CD4-positive, alpha-beta memory T cell (primary cell): ENCODE measurements at places on chromosomes 1 and 21. TPM values are rescaled to one million over a fixed set of nuclear protein-coding genes. Genes with fewer than 3 reads are reported as not detected.
A peak's percentile ranks its signal among the peaks of the same experiment; 100 is the strongest.

GRCh38 chr1:40057310-40058030 is 16.9 kb downstream of the CAP1 start:
- no peaks in the 10 kb centered on the region for H3K27me3 ChIP-seq
- H3K4me3 ChIP-seq: no peak overlapping the region
- H3K36me3 ChIP-seq: peaks cover 33% of the 10 kb centered on the region
- H3K4me1 ChIP-seq: peaks cover 93% of the 10 kb centered on the region
- peak overlapping the region; percentile 63 for H3K27ac ChIP-seq
- no peak for DNase-seq

DNA sequence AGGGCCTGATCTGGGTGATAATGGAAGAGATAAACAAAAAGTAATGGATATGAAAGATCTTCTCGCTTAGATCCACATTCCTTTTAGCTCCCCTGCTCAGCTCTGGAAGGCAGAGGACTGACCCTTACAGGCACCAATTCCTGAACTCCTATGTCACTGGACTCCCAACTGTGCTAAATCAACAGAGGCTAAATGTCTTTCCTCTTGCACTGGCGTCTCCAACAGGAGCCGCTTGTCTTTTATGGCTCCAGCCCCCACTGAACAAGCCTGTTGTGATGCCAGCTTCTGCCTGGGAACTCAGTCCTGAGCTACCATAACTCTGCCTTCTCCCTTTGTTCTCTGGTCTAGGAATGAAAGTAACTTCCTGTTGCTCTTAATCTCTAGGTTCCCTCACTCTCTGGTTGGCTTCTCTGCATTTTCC is 142.1 kb upstream of the COL11A1 start:
- no peak for DNase-seq
- no peak overlapping the region for H3K27ac ChIP-seq
- no peaks in the 10 kb centered on the region for H3K27me3 ChIP-seq
- no peaks in the 10 kb centered on the region for H3K36me3 ChIP-seq
- H3K4me3 ChIP-seq: no peak overlapping the region

- no peak within 1 kb of the TSS for H3K27ac ChIP-seq
- H3K4me3 ChIP-seq: no peak within 1 kb of the TSS
- no peaks in the 10 kb centered on the region for H3K36me3 ChIP-seq
- DNase-seq: no peak
Observed at GRCh38 chr1:192635939-192636338, at the start of gene RGS13. RGS13 (plus strand) TSS chr1:192636147; CDS start chr1:192644335, 8,188 bp downstream.

- no peak for DNase-seq
- H3K27ac ChIP-seq: no peak overlapping the region
- no peaks in the 10 kb centered on the region for H3K36me3 ChIP-seq
- no peak overlapping the region for H3K4me3 ChIP-seq
Observed at GRCh38 chr21:34691390-34692032, 22.7 kb downstream of the CLIC6 start.

DNA sequence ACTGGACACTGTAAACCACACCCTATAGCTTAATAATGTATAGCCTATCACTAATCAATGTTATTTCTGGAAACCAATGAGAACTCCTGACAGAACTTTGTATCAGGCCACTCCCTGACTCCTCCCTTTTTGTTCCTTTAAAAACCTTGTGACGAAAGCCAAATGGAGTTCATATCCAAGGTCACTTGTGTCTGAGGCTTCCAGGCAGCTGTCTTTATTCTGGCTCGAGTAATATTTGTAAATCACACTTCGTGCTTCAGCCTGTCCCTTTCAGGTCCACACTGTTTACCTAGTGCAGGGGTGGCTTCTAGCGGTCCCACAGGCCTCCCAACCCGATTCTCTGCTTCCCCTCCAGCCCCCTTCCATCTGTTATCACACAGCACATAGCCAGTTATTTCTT is 16.2 kb upstream of the CAPN9 start:
- no peak overlapping the region for H3K4me3 ChIP-seq
- no peak overlapping the region for H3K27ac ChIP-seq
- H3K27me3 ChIP-seq: no peaks in the 10 kb centered on the region
- no peaks in the 10 kb centered on the region for H3K36me3 ChIP-seq

- H3K4me3 ChIP-seq: peak overlapping the region; percentile 74
- peaks cover 19% of the 10 kb centered on the region for H3K4me1 ChIP-seq
- no peaks in the 10 kb centered on the region for H3K36me3 ChIP-seq
- DNase-seq: no peak
Observed at GRCh38 chr1:112395256-112395820, 676 bp upstream of the CTTNBP2NL start.

- H3K4me1 ChIP-seq: no peaks in the 10 kb centered on the region
- no peaks in the 10 kb centered on the region for H3K36me3 ChIP-seq
- no peak for DNase-seq
- H3K27me3 ChIP-seq: no peaks in the 10 kb centered on the region
Observed at GRCh38 chr1:219682788-219683187, 69.9 kb upstream of the ZC3H11B start.

DNA sequence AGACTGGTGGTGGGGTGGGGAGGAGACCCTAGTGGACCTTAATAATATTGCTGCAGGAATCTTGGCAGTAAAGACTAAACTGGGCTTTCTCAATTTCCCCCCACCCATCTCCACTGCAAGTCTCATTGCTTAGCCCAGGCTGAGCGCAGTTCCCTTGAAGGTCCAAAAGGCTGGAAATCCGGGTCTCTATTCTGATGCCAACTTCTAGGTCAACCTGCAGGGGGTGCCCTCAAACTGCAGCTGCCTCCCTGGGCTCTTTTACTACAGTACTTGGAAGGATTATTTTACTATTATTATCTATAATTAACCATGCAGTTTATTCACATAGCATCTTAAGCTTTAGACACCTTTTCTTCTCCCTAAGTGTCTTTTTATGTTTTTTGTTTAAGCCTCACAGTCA is 85.4 kb upstream of the WARS2 start:
- no peak overlapping the region for H3K27ac ChIP-seq
- no peaks in the 10 kb centered on the region for H3K4me1 ChIP-seq
- H3K27me3 ChIP-seq: no peaks in the 10 kb centered on the region
- no peak overlapping the region for H3K4me3 ChIP-seq
- H3K36me3 ChIP-seq: no peaks in the 10 kb centered on the region

The UBE2U gene
- polyA plus RNA-seq: not detected

The THBS3 gene
- 6.1 TPM for polyA plus RNA-seq

The NPPB gene
- polyA plus RNA-seq: not detected

The PDPN gene
- polyA plus RNA-seq: not detected

The AADACL4 gene
- not detected for polyA plus RNA-seq
